ENCODE measurements at places on chromosomes 4 and X.

GRCh38 chr4:11732155-11732554 lies 303.5 kb upstream of the HS3ST1 start:
- no peak for DNase-seq

DNA sequence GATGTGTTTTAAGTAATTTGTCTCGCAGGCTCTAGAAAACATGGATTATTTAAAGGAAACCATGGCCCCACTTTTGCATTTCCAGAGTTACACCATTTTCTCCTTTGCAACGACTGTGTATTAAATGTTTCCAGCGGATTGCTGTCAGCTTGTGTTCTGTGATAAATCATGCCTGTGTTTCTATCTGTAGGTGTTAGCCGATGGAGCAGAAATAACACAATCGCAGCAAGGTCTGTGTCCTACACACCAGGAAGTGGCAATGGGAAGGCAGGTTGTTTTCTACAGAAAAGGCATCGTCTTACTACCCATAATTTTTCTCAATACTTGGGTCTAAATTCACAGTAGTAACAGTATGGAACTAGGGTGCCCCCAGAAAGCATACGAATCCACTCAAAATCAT lies 590.1 kb downstream of the NLGN4X start:
- no peak for DNase-seq

GRCh38 chr4:47933840-47934239 lies 19.5 kb upstream of the NFXL1 start:
- DNase-seq = no peak

- DNase-seq = peak; percentile 50
Observed at GRCh38 chrX:1500701-1501624, 36.0 kb downstream of the P2RY8 start.

DNA sequence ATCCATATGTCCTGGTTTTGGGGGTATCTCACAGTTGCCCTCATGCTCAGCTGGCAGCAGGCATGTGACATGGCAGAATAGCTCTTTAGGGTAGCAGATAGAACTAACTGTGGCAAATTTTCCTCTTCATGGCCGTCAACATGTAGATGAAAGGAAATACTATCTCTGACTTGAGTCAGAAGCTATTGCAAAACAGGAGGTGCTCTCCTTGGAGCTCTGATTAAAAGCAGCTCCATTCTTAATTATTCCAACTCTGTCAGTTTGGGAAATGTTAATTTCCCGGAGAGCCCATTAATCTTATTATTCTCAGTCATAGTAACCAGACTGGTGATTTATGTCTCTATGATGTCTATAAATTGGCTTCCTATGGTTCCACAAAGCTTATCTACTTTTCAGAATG lies 18.2 kb downstream of the IL13RA1 start:
- no peak for DNase-seq

GRCh38 chr4:17418010-17418409 lies 93.9 kb downstream of the QDPR start:
- no peak for DNase-seq

Data from GM12891 (cell line).